ENCODE measurements at places on chromosomes 11 and 22. TPM values are rescaled to one million over a fixed set of nuclear protein-coding genes. Genes with fewer than 3 reads are reported as not detected.

The CEP126 gene
- total RNA-seq = 0.96 TPM

- DNase-seq = peak; percentile 21
Measured at GRCh38 chr11:118939953-118940598, 14.3 kb upstream of the BCL9L start.

The NARS2 gene
- 8.7 TPM for total RNA-seq

The MS4A1 gene
- total RNA-seq = 0.75 TPM

DNA sequence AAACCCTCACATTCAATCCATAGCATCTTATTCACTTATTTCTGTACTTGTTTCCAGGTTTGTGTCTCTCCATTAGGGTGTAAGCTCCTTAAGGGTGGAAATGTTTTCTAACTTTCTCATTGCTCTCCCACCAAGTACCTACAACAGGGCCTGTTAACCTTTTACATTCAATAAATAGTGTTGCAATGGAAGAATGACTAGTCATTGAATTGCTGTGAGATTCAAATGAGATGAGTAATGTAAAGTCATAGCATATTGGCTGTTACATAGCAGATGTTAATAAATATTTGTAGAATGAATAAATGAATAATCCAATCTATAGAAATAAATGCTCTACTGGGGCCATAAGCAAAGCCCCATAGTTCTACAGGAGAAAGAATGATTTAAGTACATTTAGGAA is 75.4 kb upstream of the DDI1 start:
- DNase-seq = no peak

GRCh38 chr11:99020352-99021225 is at the start of gene CNTN5:
Gene CNTN5, plus strand, starts transcription at chr11:99020949.
- no peak for DNase-seq

The SLC3A2 gene
- 234 TPM for total RNA-seq

The RFPL2 gene
- total RNA-seq = 0.47 TPM

- DNase-seq = peak; percentile 9
Measured at GRCh38 chr11:119169282-119169719, 776 bp downstream of the NLRX1 start.

DNA sequence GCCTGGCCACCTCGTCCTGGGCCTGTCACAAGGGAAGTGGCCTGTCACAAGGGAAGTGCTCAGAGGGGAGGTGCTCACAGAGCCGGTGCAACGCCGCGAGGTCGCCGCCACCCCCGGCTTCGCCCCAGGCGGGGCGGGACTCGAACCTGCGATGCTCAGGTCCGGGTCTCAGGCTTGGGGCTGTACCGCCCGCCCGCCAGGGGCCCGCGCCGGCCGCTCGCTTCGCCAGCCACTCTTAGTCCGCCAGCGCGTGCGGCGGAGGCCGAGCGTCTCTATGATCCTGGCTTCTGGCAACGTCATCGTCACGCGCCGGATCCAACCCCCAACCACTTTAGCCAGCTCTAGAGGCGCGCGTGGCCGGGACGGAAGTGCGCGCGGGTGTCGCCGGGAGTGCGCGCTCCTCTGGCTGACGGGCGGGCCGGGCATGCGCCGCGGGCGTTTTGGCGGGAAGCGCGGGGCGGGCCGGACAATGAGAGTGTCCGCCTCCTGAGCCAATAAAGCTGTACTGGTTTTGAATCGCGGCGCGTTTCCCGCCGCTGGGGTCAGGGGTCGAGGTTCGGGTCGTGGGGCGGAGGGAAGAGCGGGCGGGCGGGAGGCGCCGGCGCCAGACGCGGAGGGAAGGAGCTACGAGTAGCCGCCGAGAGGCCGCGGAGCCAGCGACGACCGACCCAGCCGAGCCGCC is at the start of gene TRMT2A:
Gene TRMT2A (minus strand): TSS at position 276 of the 682 bp plus-strand sequence. CDS start 320 bp downstream, outside the sequence.
- DNase-seq = peak; percentile 97

The PRODH gene
- total RNA-seq = not detected

DNA sequence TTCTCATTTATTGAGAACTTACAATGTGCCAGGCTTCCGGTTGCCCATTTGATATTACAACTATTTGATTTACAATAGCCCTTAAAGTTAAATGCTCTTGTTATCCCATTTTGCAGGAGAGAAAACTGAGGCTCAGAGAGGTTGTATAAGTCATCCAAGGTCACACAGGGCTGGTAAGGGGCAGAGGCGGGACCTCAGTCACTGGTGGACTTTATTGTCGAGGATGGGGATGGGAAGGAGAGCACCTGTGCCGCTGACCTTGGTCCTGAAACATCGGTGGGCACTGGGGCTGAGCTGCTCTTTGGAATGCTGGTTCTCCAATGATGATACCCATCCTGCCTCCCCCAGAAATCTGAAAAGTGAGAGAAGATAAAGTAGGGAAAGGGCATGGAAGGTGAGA is 265.4 kb downstream of the MIAT start:
- DNase-seq = no peak

- no peak for DNase-seq
Measured at GRCh38 chr11:115279813-115280761, 224.1 kb downstream of the CADM1 start.

The HORMAD2 gene
- total RNA-seq = not detected

GRCh38 chr11:114291381-114291780 is 4.8 kb upstream of the NNMT start:
- no peak for DNase-seq

DNA sequence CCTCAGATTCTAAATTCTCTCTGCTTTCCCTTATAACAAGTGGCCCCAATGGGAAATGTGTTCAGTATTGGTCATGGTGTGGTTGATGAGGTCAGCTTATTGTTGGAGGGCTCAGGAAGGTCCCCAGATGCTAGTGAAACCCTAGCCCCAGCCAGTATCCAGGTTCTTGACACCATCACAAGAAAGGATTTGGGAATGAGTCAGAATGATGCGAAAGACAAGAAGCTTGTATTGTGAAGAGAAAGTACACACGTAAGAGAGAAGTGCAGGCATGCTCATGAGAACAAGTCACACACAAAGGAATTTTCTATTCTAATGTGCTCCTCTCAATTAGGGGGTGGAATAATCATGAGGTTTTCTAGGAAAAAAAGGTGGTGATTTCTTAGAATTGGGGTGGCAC is 34.9 kb upstream of the TRPC6 start:
- no peak for DNase-seq

DNA sequence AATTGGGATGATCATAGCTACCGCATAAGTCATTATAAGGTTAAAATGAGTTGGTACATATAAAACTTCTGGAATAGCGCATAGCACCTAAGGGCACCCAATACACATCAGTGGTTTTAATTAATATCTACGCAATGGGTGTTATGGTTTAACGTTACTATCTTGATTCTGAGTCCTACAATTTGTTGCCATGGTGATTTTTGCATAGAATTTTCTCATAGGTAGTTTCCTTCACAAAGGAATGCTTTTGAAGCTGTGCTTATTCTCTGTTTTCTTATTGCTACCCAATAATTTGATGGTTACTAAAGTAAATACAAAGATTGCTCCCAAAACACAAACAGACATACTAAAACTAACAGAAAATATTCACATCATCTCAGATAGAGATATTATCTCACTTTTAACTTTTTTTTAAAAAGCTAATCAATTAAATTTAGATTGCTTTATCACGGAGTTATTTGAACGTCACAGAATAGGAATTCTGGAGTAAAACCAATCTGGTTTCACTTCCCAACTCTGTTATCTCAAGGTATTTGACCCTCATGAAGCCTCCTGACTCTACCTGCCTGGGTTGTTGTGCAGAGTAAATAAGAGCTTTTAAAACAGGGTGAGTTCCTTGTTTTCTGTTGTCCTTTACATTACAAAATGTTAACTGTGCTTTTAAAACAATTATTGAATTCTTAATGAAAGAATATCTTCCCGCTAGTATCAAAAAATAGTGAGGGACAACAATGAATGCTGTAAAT is 635.5 kb upstream of the CCDC90B start:
- no peak for DNase-seq

The PLAAT3 gene
- 3.6 TPM for total RNA-seq

The OTOG gene
- total RNA-seq = not detected

DNA sequence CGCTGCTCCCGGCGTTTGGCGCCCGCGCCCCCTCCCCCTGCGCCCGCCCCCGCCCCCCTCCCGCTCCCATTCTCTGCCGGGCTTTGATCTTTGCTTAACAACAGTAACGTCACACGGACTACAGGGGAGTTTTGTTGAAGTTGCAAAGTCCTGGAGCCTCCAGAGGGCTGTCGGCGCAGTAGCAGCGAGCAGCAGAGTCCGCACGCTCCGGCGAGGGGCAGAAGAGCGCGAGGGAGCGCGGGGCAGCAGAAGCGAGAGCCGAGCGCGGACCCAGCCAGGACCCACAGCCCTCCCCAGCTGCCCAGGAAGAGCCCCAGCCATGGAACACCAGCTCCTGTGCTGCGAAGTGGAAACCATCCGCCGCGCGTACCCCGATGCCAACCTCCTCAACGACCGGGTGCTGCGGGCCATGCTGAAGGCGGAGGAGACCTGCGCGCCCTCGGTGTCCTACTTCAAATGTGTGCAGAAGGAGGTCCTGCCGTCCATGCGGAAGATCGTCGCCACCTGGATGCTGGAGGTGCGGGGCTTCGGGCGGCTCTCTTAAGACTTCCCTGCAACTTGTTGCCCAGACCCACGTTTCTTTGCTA is at the start of gene CCND1:
Gene CCND1 (plus strand): TSS at position 162 of the 587 bp plus-strand sequence. CDS start 158 bp downstream, at position 320.
- peak; percentile 13 for DNase-seq

DNA sequence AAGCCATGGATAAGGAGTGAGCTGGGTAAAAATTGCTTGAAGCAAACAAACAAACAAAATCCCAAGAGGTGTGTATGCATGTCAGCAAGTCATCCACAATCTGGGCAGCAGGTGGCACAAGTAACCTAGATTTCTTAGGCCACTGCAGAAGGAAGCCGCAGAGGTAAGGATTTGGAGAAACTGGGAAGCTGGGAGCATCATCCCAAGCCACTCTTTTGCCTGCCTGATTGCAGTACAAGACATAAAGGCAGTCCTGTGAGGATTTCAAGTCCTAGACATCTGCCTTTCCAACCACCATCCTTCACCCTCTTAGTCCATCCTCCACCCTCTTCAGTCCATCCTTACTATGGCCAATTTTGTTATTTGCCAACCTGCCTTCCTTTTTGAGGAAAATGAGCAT is 67.2 kb upstream of the BMAL1 start:
- DNase-seq = no peak

The TMEM135 gene
- 15.6 TPM for total RNA-seq

DNA sequence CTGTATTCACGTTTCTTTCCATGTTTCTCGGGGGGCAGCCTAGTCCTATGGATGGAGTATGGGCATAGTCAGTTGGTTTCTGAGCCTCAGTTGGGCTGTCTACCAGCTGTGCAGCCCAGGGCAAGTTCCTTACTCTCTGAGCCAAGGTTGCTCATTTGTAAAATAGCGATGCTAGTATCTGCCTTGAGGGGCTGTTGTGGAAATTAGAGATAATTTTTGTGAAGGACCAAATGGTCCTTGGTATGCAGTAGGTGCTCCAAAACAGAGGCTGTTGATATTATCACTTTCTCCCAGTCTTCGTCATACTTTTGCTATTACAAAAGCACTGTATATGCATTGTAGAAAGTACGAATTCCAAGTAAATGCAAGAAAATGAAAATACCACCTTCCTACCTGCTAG is 82.7 kb upstream of the MYOD1 start:
- no peak for DNase-seq

The BIK gene
- total RNA-seq = 2.1 TPM

The TRIM49D1 gene
- not detected for total RNA-seq

DNA sequence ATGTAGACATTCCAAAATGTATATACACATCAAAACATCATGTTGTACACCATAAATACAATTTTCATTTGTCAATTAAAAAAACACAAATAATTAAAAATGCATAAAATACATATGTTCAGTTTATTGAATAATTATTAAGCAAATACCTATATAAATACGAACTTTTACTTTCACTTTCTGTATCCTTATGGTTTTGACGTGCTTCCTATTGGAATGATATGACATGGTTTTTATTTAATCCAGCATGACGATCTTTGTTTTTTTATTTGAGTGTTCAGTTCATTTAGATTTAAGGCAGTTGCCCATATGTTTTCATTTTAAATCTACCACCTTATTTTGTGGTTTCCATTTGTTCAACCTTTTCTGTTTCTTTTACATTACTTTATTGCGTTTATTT is 198.3 kb upstream of the PLET1 start:
- DNase-seq = no peak

DNA sequence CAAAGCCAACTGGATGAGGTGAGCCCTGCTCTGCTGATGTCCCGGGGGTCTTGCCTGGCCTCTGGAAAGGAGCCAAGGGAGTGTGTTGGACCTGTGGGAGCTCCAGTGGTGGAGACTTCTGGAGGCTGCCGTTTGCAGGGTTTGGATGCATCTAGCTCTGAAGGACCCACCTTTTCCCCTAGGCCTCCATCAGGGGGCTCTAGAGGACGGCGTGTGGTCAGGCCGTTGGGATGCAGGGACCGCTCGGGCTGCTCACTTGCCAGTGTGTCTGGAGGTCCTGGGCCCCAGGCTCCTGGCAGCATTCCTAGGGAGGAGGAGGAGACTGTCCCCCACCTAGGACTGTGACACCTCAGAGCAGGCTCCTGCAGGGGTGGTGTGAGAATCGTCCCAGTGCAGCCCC is 58.3 kb downstream of the PRDM11 start:
- DNase-seq = no peak

GRCh38 chr11:72970557-72971118 is 156.4 kb downstream of the ATG16L2 start:
- no peak for DNase-seq

The CRACR2B gene
- 0.33 TPM for total RNA-seq

DNA sequence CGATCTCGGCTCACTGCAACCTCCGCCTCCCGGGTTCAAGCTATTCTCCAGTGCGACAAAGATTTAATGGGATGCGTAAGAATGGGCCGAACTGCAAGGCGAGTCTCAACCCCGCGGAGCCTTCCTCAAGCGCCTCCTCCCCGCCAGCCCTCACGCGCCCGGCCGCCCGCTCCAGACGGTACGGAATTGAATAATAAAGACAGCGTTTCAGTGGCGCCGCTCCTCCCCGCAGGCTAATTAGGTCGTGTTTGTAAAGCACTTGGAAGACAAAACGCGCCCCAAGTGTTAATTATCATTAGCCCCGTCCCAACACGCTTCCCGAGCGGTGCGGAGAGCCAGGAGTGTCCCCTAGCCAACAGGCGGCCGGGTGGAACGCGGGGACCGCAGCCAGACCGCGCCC is 192.0 kb downstream of the BUD13 start:
- DNase-seq = no peak

- no peak for DNase-seq
Measured at GRCh38 chr11:66016793-66017177, 5.0 kb downstream of the CST6 start.

GRCh38 chr11:111260811-111261210 is 15.3 kb downstream of the POU2AF2 start:
- no peak for DNase-seq

DNA sequence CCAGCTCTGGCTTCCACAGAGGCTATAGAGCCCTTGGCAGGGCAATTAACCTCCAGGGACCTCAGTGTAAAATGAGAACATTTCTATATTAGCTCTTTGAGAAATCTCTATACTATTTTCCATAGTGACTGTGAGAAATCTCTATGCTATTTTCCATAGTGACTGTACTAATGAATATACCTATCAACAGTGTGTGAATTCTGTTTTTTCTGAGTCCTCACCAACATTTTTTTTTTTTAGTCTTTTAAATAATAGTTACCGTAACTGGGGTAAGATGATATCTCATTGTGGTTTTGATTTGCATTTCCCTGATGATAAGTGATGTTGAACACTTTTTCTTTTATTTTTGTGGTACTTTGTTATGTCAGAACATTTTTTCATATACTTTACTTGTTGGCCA is 7.0 kb upstream of the MTNR1B start:
- DNase-seq = no peak
